Esophagus squamous epithelium (tissue), 5 donors: ENCODE measurements at places on chromosomes 7 and 10.

- H3K27ac ChIP-seq, result no peak overlapping the region
- no peaks in the 10 kb centered on the region for H3K27me3 ChIP-seq
- no peaks in the 10 kb centered on the region for H3K4me1 ChIP-seq
- no peaks in the 10 kb centered on the region for H3K36me3 ChIP-seq
- no peak overlapping the region for H3K4me3 ChIP-seq
Observed at GRCh38 chr7:146826329-146826728, 709.7 kb downstream of the CNTNAP2 start.

DNA sequence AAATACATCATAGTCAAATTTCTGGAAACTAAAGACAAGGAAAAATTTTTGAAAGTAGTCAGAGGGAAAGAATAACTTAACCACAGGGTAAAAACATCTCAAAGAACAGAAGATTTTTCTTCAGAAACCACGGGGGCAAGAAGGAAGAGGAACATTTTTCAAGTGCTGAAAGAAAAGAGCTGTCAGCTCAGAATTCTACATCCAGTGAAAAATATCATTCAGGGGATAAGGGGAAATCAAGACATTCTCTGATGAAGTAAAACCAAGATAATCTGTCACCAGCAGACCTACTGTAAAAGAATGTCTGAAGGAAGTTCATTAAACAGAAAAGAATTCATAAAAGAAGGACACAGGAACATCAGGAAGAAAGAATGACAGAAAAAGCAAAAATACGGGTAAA lies 111.2 kb upstream of the TMEM72 start:
- no peaks in the 10 kb centered on the region for H3K36me3 ChIP-seq
- no peak overlapping the region for H3K27ac ChIP-seq
- H3K4me1 ChIP-seq, result no peaks in the 10 kb centered on the region
- DNase-seq, result no peak
- H3K4me3 ChIP-seq, result no peak overlapping the region

DNA sequence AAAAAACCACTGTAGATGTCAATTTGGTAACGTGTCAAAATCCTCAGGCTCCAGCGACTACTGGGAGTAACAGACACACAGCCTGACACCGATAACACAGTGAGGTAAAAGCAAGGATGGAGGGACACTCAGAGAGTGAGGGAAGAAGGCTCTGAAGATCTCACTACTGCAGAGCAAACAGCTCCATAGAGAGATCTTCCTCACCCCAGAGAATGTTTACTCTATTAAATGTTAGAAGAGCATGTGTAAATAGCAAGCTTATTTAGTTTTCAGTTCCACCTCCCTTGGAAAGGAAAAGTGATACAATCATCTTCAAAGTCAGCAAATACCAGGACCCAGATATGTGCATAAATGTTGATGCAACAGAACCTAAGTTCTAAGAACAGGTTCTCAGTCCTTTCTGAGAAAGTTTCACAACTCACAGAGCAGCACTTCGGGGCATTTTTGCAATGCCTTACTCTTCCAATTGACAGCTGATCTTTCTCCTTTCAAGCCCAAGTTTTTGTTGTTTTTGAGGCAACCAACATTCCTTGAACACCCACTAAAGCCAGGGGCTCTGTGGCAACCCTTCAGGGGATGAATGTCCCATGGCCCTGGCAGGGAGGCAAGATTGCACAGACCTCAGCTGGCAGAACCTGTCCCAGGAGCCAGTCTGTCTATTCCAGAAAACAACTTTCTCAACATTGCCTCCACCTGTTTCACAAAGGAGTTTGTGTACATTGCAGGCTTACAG lies 177.4 kb downstream of the SFMBT2 start:
- peaks cover 4% of the 10 kb centered on the region for H3K4me1 ChIP-seq
- no peak overlapping the region for H3K4me3 ChIP-seq

GRCh38 chr7:108452707-108453106 lies 3.5 kb downstream of the NRCAM start:
- DNase-seq, result no peak
- H3K36me3 ChIP-seq, result no peaks in the 10 kb centered on the region
- H3K4me1 ChIP-seq, result peaks cover 16% of the 10 kb centered on the region
- H3K27ac ChIP-seq, result no peak overlapping the region

- H3K27ac ChIP-seq, result peak overlapping the region; percentile 42
- H3K4me3 ChIP-seq, result no peak overlapping the region
- no peaks in the 10 kb centered on the region for H3K27me3 ChIP-seq
- H3K36me3 ChIP-seq, result no peaks in the 10 kb centered on the region
- peaks cover 22% of the 10 kb centered on the region for H3K4me1 ChIP-seq
Observed at GRCh38 chr7:5479431-5479745, 55.8 kb upstream of the TNRC18 start.

- no peaks in the 10 kb centered on the region for H3K36me3 ChIP-seq
- DNase-seq, result no peak
- no peaks in the 10 kb centered on the region for H3K27me3 ChIP-seq
- no peaks in the 10 kb centered on the region for H3K4me1 ChIP-seq
- H3K4me3 ChIP-seq, result no peak overlapping the region
Observed at GRCh38 chr10:123726836-123727235, 60.7 kb downstream of the GPR26 start.

DNA sequence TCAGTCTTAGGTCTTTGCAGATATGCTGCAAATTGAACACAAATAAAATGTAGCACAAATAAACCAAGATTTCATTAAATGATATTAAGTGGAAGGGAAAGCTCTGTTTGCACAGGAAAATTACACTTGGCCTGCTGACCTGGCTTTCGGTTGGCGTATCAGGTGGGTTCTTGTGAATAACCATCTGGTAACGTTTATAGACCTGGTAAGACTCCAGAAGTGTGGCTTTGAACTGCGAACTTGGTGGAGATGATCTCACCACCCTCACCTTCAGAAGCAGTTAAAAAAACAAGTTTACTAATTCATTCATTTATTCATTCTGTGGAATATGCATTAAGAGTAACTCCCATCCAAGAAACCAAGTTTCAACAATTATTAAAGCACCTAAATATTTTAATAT lies 28.1 kb downstream of the ATE1 start:
- no peak overlapping the region for H3K27ac ChIP-seq
- DNase-seq, result no peak
- H3K27me3 ChIP-seq, result no peaks in the 10 kb centered on the region
- H3K36me3 ChIP-seq, result peaks cover 6% of the 10 kb centered on the region

DNA sequence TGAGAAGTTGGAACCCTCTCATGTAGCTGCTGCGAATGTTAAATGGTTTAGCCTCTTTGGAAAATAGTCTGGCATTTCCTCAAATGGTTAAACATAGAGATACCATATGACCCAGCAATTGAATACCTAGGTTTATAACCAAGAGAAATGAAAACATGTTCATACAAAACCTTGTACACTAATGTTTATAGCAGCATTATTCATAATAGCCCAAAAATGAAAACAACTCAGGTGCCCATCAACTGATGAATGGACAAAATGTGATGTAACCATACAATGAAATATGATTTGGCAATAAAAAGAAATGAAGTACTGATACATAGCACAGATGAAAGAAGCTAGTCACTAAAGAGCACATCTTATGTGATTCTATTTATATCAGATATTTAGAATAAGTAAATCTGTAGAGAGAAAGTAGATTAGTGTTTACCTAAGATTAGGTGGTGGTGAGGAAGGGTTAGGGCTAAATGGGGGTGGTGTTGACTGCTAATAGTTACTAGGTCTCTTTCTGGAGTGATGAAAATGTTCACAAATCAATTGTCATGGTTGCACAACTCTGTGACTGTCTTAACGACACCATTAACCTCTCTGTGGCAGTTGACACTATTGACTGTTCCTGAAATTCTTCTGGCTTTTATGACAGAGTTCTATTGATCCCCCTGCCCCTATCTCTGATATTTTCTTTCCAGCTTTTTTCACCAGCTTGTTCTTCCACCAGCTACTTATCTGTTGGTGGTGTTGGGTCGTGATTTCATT lies 35.2 kb downstream of the VCL start:
- no peak overlapping the region for H3K4me3 ChIP-seq
- no peak for DNase-seq
- no peak overlapping the region for H3K27ac ChIP-seq
- no peaks in the 10 kb centered on the region for H3K4me1 ChIP-seq

GRCh38 chr10:126804396-126804795 lies 100.8 kb upstream of the DOCK1 start:
- H3K36me3 ChIP-seq, result no peaks in the 10 kb centered on the region
- no peak for DNase-seq
- H3K4me3 ChIP-seq, result no peak overlapping the region
- no peaks in the 10 kb centered on the region for H3K4me1 ChIP-seq

DNA sequence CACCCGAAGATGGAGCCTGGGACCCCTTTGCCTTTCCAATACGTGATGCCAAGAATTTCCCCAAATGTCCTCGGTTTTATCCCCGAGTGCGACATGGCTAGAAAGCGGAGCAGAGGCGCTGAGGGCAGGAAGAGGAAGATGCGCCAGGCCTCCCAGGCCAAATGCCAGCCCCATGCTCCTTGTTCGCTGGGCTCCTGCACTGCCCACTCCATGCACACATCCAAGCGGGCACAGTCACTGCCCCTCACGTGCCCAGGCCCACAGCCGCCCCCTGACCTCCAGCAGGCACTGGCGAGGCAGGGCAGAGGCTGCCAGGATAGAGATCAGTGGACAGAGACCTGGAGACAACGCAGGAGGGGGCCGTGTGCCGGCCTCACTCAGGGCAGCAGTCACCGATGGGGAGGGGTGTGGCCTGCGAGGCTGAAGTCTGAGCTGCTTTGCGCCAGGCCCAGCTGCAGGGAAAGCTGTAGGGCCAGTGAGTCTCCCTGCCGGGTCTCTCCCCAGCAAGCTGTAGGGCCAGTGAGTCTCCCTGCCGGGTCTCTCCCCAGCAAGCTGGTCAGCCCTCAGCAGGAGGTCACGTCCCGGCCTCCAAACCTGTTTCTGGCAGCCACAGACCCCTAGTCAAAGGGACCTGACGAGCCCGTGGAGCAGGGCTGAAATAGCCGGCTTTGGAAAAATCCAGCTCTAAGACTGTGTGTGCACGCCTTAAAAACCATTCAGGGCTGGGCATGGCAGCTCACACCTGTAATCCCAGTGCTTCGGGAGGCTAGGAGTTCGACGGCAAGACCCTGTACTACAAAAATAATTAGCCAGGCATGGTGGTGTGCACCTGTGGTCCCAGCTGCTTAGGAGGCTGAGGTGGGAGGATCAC lies 100.6 kb upstream of the DIP2C start:
- no peaks in the 10 kb centered on the region for H3K27me3 ChIP-seq
- peaks cover 17% of the 10 kb centered on the region for H3K4me1 ChIP-seq
- no peak for DNase-seq
- no peaks in the 10 kb centered on the region for H3K36me3 ChIP-seq
- no peak overlapping the region for H3K4me3 ChIP-seq
- no peak overlapping the region for H3K27ac ChIP-seq

GRCh38 chr10:26407406-26407969 lies 30.7 kb upstream of the APBB1IP start:
- no peak for DNase-seq
- H3K27ac ChIP-seq, result no peak overlapping the region
- no peak overlapping the region for H3K4me3 ChIP-seq
- H3K36me3 ChIP-seq, result no peaks in the 10 kb centered on the region
- no peaks in the 10 kb centered on the region for H3K27me3 ChIP-seq

GRCh38 chr10:102633287-102633686 lies 11.0 kb upstream of the TRIM8 start:
- H3K27ac ChIP-seq, result peak overlapping the region; percentile 81
- H3K36me3 ChIP-seq, result no peaks in the 10 kb centered on the region
- H3K27me3 ChIP-seq, result no peaks in the 10 kb centered on the region
- H3K4me3 ChIP-seq, result no peak overlapping the region

GRCh38 chr7:34315032-34315431 lies 343.0 kb upstream of the NPSR1 start:
- H3K27ac ChIP-seq, result no peak overlapping the region
- no peaks in the 10 kb centered on the region for H3K27me3 ChIP-seq
- H3K36me3 ChIP-seq, result no peaks in the 10 kb centered on the region
- no peak for DNase-seq
- H3K4me3 ChIP-seq, result no peak overlapping the region

- no peak for DNase-seq
- H3K36me3 ChIP-seq, result peaks cover 17% of the 10 kb centered on the region
- no peaks in the 10 kb centered on the region for H3K27me3 ChIP-seq
- H3K4me3 ChIP-seq, result no peak overlapping the region
- peaks cover 54% of the 10 kb centered on the region for H3K4me1 ChIP-seq
Observed at GRCh38 chr10:125113691-125114371, 46.5 kb downstream of the CTBP2 start.

DNA sequence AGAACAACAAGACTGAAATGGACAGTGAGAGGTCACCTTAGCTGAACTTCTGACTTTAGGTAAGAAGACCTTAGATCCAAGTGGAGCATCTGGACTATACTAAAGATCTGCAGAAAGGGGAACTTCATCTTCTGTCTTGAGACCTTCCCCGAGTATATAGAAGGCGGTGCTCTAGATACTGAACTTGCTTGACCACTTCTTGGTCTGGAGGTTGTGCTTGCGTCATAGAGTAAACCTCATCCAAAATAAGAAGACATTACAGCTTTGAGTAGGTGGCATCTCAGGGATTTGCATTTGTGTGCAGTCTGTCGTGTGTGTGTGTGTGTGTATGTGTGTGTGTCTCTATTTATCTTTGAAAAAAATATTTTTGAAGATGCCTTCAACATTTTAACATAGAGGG lies 157.5 kb downstream of the CHN2 start:
- no peaks in the 10 kb centered on the region for H3K4me1 ChIP-seq
- no peak overlapping the region for H3K4me3 ChIP-seq
- no peak overlapping the region for H3K27ac ChIP-seq
- no peaks in the 10 kb centered on the region for H3K36me3 ChIP-seq
- no peaks in the 10 kb centered on the region for H3K27me3 ChIP-seq

- no peak overlapping the region for H3K4me3 ChIP-seq
- DNase-seq, result no peak
- no peak overlapping the region for H3K27ac ChIP-seq
Observed at GRCh38 chr10:104299031-104299904, 30.3 kb downstream of the GSTO2 start.

DNA sequence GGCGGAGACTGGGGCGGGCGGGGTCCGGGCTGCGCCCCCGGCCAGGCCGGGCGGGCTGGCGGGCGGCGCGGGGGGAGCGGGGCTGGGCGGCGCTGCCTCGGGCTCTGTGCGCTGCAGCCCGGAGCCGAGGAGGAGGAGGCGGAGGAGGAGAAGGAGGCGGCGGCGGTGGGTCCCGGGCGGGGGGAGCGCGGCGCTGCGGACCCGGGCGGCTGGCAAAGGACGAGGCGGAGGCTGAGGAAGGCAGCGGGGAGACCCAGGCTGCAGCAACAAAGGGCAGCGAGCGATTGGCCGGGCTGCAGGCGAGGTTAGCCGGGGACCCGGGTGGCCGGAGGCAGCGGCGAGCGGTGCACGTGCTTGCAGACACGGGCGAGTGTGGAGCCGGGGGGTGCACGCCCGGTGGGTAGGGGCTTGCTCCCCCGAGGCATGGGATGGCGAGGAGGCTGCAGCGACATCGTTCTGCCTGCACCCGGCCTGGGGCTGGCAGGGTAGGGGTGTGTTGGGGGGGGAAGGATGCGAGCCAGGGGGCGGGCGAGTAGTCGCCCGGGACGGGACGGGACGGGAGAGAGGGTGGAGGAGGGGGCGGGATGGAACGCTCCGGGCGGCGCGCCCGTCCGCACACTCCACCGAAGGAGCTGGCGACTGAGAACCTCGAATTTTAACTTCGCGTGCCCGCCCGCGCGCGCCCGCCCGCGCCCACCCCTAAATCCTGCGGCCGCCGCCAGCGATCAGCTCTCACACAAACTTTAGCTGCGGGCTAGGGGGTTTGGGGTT lies 844 bp upstream of the KAT6B start:
- no peaks in the 10 kb centered on the region for H3K27me3 ChIP-seq
- H3K4me3 ChIP-seq, result peak overlapping the region; percentile 79
- no peak for DNase-seq
- no peaks in the 10 kb centered on the region for H3K36me3 ChIP-seq
- peaks cover 59% of the 10 kb centered on the region for H3K4me1 ChIP-seq
